ENCODE measurements at places on chromosomes 2 and 18.

- DNase-seq: no peak
These were observed 338.7 kb downstream of the CPS1 start for GRCh38 chr2:210895132-210895531.

DNA sequence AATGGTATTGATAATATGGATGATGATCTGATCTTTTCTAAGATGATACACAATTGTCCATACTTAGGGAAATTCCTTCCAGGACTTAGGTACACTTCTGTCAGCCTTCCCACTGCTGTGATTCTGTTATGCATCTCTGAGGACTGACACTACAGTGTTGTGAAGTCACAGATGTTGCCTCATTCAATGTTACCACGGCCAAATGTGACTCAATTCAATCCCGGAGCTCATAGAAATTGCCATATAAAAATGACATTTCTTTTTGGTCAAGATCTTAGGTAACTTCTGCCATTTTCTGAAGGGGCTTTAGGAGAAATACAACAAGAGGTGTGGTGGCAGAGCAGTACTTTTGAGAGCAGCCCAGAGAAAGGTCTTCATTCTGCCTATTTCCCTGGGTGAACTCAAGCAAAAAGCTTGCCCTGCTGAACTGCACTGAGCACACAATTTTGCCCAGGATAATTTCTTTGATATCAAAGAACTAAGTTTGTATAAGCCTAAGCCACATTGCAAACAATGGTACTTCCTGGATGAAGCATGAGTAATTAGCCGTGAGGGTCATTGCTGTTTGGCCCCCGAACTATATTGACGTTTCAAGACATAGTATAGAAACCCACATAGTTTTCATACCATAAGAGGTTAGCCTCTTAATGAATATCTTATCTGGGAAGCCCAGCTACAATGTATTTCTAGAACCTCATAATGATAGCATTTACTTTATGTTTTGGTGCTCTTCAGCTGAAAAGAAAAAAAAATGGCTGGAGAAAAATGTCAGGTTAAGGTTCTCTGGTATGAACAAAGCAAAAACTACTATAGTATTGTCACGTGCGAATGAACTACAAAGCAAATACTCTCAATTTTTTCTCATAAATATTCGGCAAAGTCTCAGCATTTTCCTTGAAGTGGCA, 437.4 kb downstream of the MEIS1 start:
- DNase-seq: no peak

GRCh38 chr18:63264871-63265270, 54.7 kb downstream of the BCL2 start:
- no peak for DNase-seq

- no peak for DNase-seq
These were observed 87.9 kb upstream of the LRRTM1 start for GRCh38 chr2:80392441-80392840.

DNA sequence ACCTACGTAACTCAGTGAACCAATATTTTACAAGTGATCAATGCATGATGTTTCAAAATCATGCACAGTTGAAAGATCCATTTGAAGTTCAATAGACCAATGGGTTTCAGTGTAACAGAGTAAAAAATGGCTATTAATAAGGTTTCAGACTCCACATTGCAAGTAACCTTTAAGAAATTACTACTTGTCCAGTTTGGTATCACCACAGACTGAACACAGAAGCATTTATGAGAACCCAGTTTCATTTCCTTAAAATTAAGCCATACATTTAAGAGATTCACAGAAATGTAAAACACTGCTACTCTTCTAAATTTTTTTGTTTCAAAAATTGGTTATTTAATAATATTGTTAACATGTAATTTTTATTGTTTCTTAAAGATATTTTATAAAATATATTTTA, 98.9 kb upstream of the CHRNA1 start:
- no peak for DNase-seq

DNA sequence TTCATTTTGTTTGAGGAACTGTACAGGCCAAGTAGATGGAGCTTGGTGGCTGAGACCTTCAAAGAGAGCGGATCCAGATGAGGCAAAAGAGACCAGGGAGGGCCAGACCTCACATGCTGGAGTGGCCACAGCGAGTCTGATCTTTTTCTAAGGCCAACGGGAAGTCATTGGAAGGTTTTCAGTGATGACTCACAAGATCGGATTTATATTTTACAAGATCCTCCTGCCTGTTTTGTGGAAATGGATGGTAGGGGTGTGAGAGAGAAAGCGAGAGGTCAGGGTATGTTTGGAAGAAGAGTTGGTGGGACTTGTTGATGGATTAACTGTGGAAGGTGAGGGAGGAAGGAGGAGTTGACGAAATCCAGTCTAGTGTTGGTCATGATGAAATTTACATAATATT, 44.6 kb upstream of the TUBA3D start:
- DNase-seq: no peak

DNA sequence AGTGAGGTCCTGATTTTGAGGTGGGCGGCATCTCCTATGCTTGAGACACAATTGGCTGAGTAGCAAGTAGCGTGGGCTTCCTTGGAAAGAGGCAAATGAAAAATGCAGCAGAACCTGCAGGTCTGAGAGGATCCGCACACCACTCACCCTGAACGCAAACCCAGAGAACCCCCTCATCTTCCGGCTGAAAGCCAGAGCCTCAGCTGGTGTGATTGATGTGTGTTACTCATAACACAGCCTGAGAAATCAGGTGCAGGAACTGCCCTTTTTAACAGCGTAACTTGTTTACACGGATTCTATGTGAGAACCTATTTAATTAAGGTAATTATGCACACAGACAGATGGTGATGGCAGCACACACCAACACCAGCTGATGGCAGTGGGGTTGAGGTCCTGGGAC, 123.4 kb downstream of the MRO start:
- no peak for DNase-seq

DNA sequence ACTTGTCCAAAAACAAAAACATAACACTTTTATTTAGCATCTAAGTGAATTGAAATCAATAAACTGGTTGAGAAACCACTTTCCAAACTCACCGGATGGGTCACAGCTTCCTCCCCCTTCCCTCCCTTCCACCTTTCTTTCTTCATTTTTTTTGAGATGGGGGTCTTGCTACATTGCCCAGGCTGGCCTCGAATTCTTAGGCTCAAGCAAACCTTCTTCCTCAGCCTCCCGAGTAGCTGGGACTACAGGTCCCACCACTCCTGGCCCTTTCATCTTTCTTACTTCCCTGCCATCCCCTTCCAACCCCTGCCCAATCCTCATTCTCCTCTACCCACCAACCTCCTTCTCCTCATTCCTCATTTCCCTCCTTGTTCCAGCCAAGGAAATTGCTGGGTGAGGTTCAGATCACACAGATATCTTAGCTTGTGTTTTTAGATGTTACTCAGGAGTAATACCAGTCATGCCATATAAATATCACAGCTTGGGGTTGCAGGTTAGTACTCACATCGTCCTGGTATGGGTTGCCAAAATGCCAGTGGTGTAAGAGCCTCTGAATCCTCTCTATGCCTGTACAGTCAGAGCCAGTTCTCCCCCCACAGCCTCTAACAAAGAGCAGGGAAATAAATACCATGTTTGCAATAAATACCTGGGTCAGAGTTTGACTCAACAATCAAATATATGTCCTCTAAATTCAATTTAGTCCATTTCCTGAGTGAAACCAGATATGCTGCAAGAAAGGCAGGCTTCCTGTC, 132.7 kb upstream of the NDUFV2 start:
- peak; percentile 60 for DNase-seq

- peak; percentile 4 for DNase-seq
These were observed 15.8 kb downstream of the TMEM200C start for GRCh38 chr18:5879479-5879882.

DNA sequence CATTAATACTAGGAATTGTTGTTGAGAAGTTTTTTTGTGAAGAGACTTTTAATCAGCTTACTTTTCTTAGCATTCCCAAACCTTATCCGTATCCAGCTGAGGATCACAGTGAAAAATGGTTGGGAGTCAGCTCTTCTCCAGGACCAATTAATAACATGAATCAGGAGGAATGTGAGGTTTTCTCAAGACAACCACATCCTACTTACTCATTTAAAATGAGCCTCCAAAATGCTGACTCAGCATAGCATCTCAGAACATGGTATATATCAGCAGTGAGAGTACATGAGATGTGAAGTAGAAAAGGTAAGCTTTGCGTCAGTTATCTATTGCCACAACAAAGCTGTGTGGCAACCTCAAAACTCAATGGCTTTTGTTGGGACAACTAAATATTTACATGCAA, 140.3 kb downstream of the NRP2 start:
- DNase-seq: no peak

Data from BJ (cell line).